Peyer's patch (tissue), 4 donors: ENCODE measurements at places on chromosomes 11 and 22. TPM values are rescaled to one million over a fixed set of nuclear protein-coding genes. Genes with fewer than 3 reads are reported as not detected.

Gene OVOL1
- total RNA-seq = 33.1 TPM

Gene SLC35C1
- 67.3 TPM for total RNA-seq

Gene OLFML1
- 4.0 TPM for total RNA-seq

Gene CYP2R1
- 28.9 TPM for total RNA-seq

Gene GNG3
- total RNA-seq = not detected

Gene FGF3
- not detected for total RNA-seq

Gene ADORA2A
- total RNA-seq = 4.3 TPM

Gene UBE2L6
- 21.9 TPM for total RNA-seq

Gene LARGE2
- total RNA-seq = not detected

Gene LRRC4C
- 0.40 TPM for total RNA-seq

Gene SAMM50
- total RNA-seq = 35.8 TPM

Gene STX3
- total RNA-seq = 118 TPM
